Tibial nerve (tissue), 4 donors: ENCODE measurements at places on chromosomes 1 and 21. TPM values are rescaled to one million over a fixed set of nuclear protein-coding genes. Genes with fewer than 3 reads are reported as not detected.

- DNase-seq: no peak
Observed at GRCh38 chr1:75529488-75529887, 81.4 kb downstream of the SLC44A5 start.

DNA sequence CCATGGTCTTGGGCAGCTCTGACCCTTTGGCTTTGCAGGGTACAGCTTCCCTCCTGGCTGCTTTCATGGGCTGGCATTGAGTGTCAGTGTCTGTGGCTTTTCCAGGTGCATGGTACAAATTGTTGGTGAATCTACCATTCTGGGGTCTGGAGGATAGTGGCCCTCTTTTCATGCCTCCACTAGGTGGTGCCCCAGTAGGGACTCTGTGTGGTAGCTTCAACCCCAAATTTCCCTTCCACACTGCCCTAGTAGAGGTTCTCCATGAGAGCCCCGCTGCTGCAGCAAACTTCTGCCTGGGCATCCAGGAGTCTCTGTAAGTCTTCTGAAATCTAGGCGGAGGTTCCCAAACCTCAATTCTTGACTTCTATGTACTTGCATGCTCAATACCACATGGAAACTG is 494.5 kb upstream of the LRRC7 start:
- DNase-seq: no peak

Gene AMY1A
- total RNA-seq: not detected

DNA sequence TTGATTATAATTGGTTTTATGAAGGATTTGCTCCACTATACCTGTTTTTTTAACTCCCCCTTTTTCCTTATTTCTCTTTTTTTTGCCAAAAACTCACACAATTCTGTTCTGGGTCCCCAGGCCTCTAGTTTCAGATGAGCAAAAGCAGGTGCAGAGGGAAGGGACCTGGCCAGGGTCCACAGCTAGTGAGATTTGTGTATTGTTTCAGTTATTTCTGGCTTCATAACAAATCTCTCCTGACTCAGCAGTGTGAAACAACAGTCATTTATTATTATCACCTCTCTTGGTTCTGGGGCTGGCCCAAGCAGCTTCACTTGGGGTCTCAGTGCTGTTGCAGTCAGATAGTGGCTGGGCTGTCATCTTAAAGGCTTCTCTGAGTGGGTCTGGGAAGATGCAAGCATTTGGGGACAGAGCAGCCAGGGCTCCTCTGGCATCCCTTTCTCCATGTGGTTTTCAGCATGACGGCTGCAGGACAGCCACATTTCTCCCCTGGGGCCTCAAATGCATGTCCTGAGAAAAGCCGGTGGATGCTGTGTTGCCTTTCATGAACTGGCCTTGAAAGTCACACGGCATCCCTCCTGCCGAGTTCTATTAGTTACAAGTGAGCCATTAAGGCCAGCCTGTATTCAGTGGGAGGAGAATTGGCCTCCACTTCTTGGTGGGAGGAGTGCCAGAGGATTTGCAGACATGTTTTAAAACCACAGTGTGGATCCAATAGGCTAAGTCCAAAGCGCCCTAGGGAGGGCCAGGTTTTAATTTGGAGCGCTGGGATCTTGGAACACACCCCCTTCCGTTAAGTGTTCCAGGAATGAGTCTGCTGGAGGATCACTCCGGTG is 137.1 kb downstream of the CAMTA1 start:
- peak; percentile 51 for DNase-seq

Gene EFNA1
- total RNA-seq: 33.7 TPM

- DNase-seq: no peak
Observed at GRCh38 chr1:220701974-220702373, 11.8 kb downstream of the C1orf115 start.

DNA sequence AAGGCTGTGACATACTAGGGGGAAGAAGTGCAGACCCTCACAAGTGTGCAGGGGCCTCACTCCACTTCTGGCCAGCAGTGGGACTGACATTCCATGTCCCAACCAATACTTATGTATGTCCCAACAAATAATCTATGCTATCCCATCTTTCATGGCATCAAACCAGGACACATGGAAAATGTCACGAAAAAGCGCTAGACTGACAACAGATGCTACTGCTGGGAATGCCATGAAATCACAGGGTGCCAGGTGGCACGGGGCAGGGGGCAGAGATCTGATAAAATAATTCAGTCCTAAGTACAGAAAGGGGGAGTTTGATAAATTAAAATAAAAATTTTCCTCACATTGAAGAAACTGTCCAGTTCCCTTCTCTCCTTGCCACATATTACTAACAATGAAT is 27.6 kb upstream of the BCAS2 start:
- no peak for DNase-seq

DNA sequence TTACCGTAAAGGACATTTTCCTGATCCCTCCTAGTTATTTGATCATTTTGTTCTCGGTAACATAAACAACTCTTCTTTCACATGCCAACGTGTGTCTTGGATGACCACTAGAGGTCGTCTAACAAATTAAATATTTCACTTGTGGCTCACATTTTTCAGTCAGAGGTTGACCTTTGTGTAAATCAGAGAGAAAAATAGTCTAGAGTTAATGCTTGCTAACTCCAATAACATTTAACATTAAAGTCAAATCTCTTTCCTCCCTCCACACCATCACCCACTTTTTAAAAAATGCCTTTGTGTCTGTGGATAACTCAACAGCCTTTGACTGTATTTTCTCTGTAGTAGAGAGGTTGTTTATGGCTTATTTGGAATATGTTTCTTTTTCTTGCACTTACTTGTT is 220.5 kb upstream of the B3GALT2 start:
- DNase-seq: no peak
